ENCODE measurements at places on chromosomes 3 and 15.

- no peak for DNase-seq
Observed at GRCh38 chr3:72341920-72342319, 506.3 kb downstream of the SHQ1 start.

DNA sequence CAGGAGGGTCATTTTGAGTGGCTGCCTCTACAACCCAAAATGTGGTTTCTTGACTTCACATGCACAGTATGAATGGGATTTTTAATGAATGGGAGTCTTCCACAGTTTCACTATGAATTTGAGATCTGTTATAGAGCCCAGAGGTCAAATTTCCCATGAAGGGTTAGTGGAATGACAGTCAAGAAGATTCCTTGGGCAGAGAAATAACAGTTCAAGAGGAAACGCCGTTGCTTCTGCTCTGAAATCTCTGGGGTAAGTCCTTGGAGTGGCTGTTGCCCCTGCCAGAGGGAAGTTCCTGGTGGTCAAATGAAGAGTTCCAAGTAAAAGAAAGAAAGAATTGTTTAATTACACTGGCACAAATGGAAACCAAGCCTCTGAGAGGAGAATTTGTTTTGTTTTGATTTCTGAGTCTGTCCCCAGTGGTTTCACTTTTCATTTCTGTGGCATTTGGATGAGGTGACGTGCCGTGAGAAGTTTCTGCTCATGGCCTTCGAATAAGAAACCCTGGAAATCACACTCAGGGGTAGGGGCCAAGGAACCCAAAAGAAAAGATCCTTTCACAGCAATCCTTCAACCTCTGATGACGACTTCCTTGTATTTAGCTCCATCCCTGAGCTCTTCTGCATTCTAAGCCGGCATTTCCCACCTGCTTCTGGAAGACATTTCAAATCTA is 77.5 kb upstream of the IL12A start:
- no peak for DNase-seq

DNA sequence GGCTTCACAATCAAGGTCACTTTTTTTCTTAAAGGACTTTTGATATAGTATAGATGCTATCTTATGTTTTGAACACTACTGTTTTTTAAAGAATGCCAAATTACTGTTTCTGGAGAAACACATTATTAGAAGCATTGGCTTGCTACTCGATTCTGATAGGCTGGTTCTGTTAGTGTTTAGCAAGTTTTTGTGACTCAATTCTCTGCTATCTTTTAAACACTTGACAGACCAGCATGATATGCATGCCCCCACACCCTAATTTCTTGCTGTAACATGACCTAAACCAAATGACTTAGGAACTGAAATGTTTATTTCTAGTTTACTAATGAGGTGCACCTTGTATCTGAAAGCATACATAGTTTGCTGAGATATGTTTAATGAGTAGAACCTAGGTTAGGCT is 5.5 kb upstream of the IL20RB start:
- DNase-seq: no peak

- peak; percentile 27 for DNase-seq
Observed at GRCh38 chr3:111967651-111968274, 11.1 kb upstream of the ABHD10 start.

DNA sequence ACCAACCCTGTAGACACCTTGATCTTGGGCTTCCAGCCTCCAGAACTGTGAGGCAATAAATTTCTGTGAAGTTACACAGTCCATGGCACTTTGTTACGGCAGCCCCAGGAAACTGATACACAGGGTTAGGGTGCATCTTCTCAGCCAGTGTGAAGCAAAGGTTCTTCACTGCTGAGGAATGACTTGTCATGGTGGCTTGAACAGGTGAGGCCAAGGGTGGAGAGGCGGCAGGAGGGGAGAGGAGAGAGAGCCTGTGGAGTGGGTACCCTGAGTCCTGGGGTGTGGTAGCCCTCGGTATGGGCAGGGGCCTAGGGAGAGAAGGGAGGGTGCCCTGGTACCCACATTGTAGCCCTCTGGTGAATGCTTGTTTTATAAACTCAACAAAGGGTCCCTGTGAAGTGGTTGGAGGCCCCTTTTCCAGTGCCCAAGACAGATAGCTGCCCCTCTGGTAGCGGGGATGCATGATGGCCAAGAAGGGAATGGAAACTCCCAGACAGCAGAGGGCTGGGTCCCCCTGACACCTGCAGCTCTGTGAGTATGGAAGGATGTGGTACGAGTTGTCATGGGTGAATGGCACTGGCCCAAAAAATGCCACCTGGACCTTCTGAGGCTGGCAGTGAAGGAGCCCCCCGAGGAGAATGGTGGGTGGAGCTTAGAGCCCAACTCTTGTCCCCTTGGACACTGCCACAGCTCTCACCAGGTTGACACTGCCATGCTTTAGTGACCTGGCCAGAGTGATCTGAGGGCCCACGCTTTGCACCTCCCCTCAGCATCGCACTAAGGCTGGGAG is 49.6 kb downstream of the SPSB4 start:
- no peak for DNase-seq

- no peak for DNase-seq
Observed at GRCh38 chr15:52103217-52104207, 9.1 kb downstream of the BCL2L10 start.

DNA sequence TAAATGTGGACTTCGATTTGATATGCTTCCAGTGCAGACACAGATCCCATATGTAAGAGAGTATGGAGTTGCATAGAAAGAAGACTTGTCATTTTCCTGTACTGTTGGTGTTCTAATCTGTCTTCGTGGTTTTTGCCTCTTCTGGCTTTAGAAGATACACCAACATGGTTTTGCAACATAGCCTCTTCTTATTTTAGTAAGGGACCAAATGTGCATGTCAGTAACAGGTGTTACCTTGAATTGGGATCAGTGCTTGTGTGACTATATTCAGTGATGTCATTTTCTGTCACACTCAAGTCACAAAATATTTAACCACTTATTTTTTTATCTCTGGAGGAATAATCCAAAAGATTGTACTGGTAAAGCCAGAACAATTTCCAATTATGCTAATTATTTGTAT is 140.4 kb downstream of the SNRPN start:
- DNase-seq: no peak

DNA sequence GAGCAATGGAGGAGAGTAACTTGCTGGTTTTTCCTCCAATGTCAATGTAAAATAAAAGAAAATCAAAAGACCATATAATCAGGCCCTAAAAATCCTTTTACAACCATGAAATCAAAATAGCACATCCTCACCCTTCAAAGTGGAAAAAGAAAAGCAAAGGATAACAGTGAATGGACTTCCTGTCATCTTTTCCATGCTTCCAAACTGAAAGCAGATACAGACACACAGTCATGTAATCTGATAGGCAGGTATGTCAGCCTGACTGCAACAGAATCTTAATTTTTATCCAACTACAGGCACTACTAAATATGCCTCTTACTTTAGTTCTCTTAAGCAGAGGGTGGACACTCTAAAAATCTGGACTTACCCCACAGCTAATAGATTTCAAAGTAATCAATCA is 27.8 kb upstream of the IGDCC4 start:
- DNase-seq: no peak

DNA sequence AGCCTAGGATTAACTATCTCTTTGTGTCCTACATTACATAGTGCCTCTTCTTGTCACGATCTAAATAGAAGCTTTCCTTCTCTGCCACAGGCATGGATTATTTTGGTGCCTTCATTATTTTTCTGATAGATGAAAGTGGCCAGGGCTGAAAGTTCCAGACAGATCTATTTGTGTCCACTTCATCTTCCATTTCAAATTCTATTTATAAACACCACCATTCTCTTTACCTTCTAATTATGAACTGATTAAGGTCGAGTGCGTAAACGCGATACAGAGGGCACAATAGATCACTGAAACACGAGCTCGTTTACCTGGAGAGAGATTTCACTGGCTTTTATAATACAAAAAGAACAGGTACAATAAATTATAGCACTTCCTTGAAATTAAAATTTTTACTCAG is 105.0 kb downstream of the EDEM1 start:
- DNase-seq: no peak

GRCh38 chr3:157394411-157394810 is 42.2 kb upstream of the PTX3 start:
- no peak for DNase-seq

- no peak for DNase-seq
Observed at GRCh38 chr3:12132881-12133280, 25.8 kb downstream of the TIMP4 start.

DNA sequence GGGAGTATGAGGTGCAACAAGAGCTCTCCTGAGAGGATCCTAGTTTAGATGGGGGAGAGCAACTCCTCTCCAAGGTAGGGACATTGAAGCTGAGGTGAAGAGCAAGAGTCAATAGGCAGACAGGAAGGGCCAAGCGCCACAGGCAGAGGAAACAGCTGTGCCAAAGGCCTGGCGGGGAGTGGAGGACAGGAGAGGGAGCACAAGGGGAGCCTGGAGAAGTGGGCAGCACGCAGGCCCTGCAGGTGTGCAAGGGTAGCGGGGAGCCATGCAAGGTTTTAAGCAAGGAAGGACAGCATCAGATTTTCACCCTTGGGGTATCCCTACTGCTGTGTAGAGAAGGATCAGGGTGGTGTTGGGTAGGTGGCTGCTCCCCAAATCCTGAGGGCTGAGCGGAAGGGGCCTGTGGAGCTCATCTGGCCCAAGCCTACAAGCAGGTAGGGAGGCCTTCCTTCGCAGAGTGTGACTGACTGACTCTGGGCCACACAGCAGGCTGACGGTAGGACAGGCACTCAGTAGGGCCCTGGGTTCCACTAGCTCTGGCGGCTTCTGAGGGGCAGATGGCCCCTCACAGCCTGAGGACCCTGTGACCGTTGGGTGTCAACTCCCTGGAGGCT is 13.3 kb downstream of the CHST13 start:
- DNase-seq: no peak

DNA sequence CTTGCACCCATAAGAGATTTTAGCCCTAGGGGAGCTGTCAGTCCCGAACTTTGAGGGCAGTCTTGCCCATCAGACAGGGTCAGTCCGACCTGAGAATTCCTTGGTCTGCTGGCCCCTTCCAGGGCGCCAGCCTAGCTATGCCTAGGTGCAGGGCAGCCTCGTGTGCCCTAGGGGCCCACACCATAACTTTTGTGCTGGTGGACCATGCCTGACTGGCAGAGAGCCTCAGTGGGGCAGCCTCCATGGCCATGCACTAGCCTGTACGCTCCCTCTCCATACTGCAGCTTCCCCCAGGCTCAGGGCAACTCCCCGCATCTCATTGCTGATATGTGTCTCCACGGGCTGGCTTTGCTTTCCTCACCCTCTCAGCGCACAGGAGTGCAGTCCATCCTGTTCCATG is 835.8 kb upstream of the ALCAM start:
- no peak for DNase-seq

DNA sequence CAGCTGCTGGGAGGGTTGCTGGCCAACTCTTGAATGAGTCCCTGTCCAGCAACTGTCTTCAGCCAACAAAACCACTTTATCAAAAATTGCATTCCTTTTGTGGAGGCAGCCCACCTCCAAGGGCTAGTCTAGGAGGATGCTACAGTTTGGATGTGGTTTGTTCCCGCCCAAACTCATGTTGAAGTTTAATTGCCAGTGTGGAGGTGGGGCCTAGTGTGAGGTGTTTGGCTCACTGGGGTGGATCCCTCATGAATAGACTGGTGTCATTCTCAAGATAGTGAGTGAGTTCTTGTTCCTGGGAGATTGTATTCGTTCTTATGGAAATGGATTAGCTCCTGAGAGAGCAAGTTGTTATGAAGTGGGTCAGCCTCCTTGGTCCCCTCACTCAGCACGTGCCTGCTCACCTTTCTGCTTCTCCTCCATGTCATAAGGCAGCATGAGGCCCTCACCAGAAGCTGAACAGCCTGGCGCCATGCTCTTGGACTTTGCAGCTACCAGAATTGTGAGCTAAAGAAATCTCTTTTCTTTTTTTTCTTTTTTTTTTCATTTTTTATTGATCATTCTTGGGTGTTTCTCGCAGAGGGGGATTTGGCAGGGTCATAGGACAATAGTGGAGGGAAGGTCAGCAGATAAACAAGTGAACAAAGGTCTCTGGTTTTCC is 4.2 kb upstream of the RFC4 start:
- DNase-seq: no peak

- no peak for DNase-seq
Observed at GRCh38 chr3:187615630-187616029, 54.6 kb downstream of the SST start.

GRCh38 chr15:49908236-49908932 is 210.6 kb downstream of the ATP8B4 start:
- DNase-seq: no peak

- DNase-seq: no peak
Observed at GRCh38 chr15:81049835-81050234, 49.1 kb downstream of the TLNRD1 start.

DNA sequence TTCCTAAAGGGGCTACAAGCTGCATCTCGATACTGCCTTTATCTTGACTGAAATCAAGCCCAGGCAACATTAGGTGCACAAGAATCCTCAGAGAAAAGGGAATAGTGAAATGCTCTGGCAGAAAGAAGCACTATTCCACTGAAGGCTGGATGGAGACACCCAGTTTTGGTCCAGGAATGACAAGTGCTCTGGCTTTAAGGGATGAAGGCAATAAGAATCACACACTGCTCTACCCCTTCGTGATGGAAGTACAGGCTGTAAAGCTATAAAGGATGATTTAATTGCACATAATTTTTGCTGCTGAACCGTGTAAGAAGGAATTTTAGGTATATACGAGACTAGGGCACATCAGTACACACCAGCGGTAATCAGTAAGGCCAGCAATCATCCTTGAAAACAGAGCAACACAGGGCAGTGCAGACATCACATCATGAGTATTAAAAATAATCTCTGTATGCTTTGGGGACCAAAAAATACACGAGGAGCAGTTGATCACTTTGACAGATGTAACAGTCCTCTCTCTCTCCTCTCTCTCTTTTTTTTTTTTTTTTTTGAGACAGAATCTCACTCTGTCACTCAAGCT is 414.6 kb upstream of the TBL1XR1 start:
- DNase-seq: no peak

- DNase-seq: no peak
Observed at GRCh38 chr3:9229325-9229724, 20.1 kb downstream of the SRGAP3 start.

All from esophagus squamous epithelium (tissue), 5 donors.